ENCODE measurements at places on chromosomes 12 and 14.
A peak's percentile ranks its signal among the peaks of the same experiment; 100 is the strongest.

DNA sequence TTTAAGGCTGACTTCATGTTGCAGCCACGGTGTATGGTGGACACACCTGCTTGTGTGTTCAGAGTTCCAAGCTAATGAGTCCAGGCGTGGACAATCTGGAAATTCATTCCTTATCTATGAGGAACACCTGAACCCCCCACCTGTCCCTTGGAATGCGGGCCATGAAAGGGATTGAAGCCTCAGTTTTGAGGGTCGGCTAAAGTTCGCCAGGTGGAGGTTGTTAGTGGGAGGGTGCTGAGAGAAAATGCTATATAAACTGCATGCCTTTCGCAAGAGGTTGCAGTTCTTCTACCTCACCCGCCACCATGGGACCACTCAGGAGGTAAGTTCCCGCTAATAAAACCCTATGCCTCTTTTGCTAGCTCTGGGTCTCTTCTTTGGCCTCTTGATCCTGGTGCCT, 348.0 kb downstream of the BCL11B start:
- H3K4me3 ChIP-seq, result no peak overlapping the region
- H3K27ac ChIP-seq, result no peak overlapping the region
- no peak for DNase-seq
- H3K4me1 ChIP-seq, result no peaks in the 10 kb centered on the region
- H3K36me3 ChIP-seq, result no peaks in the 10 kb centered on the region

DNA sequence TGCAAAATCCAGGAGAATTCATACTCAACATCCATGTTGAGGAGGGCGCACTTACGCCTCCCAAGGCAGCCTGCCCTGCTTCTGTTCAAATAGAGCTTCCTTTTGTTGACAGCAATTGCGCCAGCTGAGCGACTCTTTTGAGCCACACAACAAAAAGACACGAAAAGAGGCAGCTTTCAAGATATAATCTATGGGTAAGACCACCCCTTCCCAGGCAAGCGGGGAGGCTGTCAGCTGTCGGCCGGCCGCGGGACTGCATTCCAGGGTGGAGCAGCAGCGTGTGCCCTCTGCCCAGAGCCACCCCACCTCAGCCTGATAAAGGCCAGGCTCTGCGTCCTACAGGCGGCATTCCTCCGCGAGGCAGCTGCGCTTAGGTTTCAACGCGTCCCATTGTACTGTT, 15.8 kb upstream of the STAB2 start:
- no peaks in the 10 kb centered on the region for H3K36me3 ChIP-seq
- H3K27ac ChIP-seq, result no peak overlapping the region
- no peak overlapping the region for H3K4me3 ChIP-seq
- H3K27me3 ChIP-seq, result peaks cover 4% of the 10 kb centered on the region
- no peak for DNase-seq

- peak overlapping the region; percentile 16 for H3K4me3 ChIP-seq
- DNase-seq, result no peak
- no peaks in the 10 kb centered on the region for H3K36me3 ChIP-seq
- H3K4me1 ChIP-seq, result no peaks in the 10 kb centered on the region
- H3K27me3 ChIP-seq, result no peaks in the 10 kb centered on the region
These were observed 187.2 kb downstream of the TTC8 start for GRCh38 chr14:89011355-89012281.

DNA sequence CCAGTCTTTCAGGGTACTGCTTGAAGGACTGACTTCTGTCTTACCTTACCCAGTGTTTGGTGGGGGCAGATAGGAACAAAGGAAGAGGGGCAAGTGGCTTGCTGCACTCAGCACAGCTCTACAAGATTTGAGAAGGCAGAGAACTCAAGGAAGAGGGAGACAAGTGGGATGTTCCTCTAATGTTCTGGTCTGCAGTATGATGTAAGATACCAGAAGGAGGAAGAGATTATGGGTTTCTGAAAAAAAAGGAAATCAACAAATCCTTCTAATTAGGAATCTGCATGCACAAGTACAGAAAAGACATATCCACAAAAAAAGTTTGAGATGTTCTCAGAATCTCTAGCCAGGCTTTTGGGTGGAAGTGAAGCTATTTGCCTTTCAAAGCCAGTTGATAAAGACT, 37.1 kb downstream of the USP15 start:
- no peaks in the 10 kb centered on the region for H3K27me3 ChIP-seq
- no peak overlapping the region for H3K4me3 ChIP-seq
- H3K36me3 ChIP-seq, result peaks cover 37% of the 10 kb centered on the region
- H3K4me1 ChIP-seq, result no peaks in the 10 kb centered on the region
- DNase-seq, result no peak

DNA sequence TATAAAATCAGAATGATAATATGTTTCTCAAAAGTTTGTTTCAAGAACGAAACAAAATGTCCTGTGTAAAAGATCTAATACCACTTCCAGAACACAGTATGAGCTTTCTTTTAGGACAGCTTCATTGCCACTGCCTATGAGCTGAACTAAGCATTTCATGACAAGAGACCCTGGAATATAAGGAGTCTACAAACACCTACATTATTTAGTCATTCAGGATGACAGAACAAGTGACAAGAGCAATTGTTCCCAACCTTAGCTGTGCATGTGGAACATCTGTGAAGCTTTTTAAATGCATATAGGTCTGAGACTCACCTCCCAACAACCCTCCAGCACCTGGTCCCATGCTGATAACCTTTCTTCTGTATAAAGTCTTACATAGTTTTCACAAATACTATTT, 103.1 kb upstream of the GARIN6 start:
- H3K4me1 ChIP-seq, result no peaks in the 10 kb centered on the region
- H3K4me3 ChIP-seq, result no peak overlapping the region
- no peaks in the 10 kb centered on the region for H3K27me3 ChIP-seq

DNA sequence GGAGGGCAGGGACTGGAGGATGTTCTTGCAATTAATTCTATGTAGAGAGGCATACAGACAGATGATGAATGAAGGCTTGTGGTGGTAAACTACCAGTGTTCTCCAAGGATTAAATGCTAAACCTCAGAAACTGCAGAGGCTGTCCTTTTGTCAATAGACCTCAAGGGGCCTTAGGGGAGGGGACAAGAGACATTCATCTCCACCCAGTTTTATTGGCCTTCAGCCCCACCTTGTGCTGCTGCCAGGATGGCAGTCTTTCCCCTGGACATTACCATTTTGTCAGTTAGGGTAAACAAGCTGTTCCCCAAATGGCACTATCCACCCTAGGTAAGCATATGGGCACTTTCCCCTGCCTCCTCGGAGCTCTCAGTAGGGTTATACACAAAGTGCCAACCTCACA, 4.9 kb upstream of the SMAGP start:
- no peak overlapping the region for H3K27ac ChIP-seq
- H3K27me3 ChIP-seq, result peaks cover 14% of the 10 kb centered on the region
- H3K4me3 ChIP-seq, result no peak overlapping the region
- H3K4me1 ChIP-seq, result peaks cover 9% of the 10 kb centered on the region
- DNase-seq, result no peak
- peaks cover 3% of the 10 kb centered on the region for H3K36me3 ChIP-seq

- no peaks in the 10 kb centered on the region for H3K36me3 ChIP-seq
- H3K4me1 ChIP-seq, result no peaks in the 10 kb centered on the region
- no peak overlapping the region for H3K4me3 ChIP-seq
- H3K27me3 ChIP-seq, result peaks cover 11% of the 10 kb centered on the region
- no peak for DNase-seq
- no peak overlapping the region for H3K27ac ChIP-seq
These were observed 136.1 kb downstream of the ANO2 start for GRCh38 chr12:5808981-5809380.

DNA sequence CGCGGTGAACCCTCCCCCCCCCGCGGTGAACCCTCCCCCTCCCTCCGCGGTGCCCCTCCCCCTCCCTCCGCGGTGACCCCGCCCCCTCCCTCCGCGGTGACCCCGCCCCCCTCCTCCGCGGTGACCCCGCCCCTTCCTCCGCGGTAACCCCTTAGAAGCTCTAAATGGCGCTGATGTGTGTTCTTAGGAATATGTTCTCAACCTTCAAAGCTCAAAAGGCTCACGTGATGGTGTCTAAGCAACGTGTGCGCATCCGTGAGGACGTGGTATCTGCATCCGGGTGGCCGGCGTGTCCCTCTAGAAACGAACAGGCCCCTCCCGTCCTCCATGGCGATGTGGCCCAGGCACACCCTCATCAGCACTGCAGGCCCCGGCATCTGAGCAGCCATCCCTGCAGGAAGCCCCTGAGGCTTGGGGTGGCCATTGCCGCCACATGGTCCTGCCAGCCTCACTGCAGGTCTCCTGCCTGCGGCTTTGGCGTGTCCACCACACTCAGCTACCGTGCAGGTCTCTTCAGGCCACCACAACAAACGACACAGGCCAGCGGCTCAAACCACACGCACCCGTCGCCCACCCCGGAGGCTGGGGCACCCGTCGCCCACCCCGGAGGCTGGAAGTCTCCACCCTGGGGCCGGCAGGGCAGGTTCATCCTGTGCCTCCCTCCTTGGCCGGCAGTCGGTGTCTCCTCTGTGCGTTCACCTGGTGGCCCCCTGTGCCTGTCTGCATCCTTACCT, 14.5 kb upstream of the FBRSL1 start:
- no peaks in the 10 kb centered on the region for H3K36me3 ChIP-seq
- H3K4me3 ChIP-seq, result no peak overlapping the region
- no peak for DNase-seq
- H3K27ac ChIP-seq, result no peak overlapping the region

GRCh38 chr12:39618701-39619100, 902 bp downstream of the ABCD2 start:
- H3K27me3 ChIP-seq, result no peaks in the 10 kb centered on the region
- no peak overlapping the region for H3K4me3 ChIP-seq
- no peaks in the 10 kb centered on the region for H3K4me1 ChIP-seq
- DNase-seq, result no peak
- H3K36me3 ChIP-seq, result no peaks in the 10 kb centered on the region

DNA sequence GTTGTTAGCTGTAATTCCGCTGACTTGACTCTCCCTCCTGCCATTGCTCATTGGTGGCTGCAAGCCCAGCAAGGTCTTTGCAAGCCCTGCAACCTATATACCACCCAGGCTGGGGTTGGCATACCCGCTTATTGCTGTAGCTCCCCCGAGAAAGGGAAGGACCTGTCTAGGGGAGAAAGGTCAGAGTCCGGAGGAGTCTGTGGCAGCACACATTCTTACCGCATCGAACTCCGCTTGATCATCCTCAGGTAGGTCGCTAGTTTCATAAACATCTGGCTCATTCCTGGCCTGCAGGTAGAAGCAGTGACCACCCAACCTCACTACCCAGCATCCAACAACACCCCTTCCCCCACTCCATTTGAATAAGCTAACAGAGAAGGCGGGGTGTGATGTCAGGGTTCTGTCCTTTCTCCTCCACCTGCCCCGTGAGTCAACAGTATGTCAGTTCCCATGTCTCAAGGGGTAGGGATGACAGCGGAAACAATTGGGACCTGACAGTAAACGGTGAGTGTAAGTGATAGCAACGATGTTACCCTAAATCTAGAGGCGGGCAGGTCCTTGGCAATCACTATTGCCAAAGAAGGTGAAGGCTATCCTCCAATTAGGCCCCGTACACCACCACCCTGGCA, 1.1 kb downstream of the DCTN2 start:
- H3K27me3 ChIP-seq, result peaks cover 30% of the 10 kb centered on the region
- H3K4me3 ChIP-seq, result peak overlapping the region; percentile 93
- peaks cover 48% of the 10 kb centered on the region for H3K4me1 ChIP-seq
- DNase-seq, result no peak
- peaks cover 28% of the 10 kb centered on the region for H3K36me3 ChIP-seq

DNA sequence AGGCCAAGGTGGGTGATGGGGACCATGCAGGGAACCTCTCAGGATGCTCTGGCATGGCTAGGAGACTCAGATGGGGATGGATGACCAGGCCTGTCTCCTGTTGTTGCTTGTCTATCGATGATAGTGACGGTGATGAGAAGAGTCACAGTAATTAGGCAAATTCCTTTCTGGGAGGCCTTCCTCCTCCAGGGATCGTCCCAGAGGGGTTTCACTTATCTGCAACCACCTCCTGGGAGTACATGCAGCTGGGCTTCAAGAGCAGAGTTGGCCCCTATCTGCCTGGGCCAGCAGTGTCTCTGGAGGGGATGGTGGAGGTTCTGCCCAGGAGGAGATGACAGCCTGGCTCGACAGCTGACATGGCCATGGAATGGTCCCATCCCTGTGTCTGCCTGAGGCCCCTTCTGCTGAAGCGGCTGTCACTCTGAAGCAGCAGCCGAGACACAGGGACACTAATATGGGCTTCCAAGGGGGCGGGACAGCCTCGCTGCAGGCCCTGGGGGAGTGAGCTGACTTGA, 27.5 kb upstream of the OAS1 start:
- H3K27me3 ChIP-seq, result peaks cover 76% of the 10 kb centered on the region
- no peaks in the 10 kb centered on the region for H3K4me1 ChIP-seq
- no peak overlapping the region for H3K27ac ChIP-seq
- no peak overlapping the region for H3K4me3 ChIP-seq
- no peaks in the 10 kb centered on the region for H3K36me3 ChIP-seq
- no peak for DNase-seq

DNA sequence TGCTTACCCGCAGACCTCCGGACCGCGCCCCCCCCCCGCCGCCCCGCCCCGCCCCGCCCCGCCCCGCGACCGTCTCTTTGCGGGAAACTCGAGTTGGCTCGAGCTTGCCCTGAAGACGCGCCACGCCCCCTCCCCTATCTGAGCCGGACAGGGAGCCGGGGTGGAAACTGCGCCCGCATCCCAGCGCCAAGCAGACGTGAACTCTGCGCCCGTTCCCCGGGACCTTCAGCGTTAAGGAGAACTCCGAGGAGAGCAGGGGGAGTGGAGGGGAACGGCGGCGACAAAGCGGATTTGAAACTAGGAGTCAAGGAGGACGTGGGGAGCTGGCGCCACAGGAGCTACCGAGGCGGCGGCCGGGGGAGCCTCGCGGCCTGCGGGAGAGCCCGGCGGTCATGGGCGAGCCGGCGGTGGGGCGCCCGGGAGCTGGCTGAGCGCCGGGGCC, at the start of gene KCNK13:
Gene KCNK13, plus strand, starts transcription at position 310 of the 442 bp plus-strand sequence. CDS start 212 bp downstream, outside the sequence.
- DNase-seq, result no peak
- peaks cover 100% of the 10 kb centered on the region for H3K27me3 ChIP-seq
- no peak within 1 kb of the TSS for H3K27ac ChIP-seq

DNA sequence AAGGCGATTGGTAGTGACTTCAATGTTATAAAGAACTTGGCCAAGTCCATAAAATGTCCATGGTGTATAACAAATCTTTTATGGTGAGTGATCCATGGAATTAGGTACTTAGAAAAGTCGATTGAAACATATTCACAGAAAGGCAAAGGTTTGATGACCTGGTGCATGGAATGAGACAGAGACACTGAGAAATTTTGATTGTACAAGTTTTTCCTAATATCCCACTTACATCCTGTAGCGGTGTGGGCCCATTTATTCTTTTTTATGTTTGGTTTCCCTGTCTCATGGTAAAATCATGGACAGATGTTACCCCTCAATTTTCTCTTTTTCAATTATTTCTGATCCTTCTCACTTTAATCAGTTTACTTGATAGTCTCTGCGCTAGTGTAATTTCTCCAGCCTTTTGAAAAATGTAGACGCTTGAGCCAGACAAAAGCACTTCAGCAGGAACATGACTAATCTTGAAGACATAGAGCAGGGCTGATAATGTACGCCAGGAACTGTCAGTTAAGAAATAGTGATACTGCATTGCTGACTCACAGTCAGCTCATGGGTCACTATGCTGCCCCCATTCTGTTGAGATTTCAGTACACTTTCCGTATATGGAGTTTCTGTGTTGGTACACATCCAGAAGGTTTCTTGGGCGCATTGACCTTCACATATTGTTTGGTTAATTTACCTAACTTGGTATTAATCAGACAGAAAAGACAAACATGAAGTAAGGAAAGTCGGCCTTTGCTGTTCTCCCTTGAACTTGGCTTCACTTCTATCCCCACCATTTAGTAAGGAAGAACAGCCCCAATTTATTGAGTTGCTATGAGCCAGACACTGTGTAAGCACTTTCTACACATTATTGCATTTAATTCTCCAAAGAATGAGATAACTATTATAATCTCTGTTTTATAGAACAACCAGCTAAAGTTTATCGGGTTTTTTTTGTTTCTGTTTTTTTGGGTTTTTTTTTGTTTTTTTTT, 841.7 kb downstream of the DIO2 start:
- no peak overlapping the region for H3K4me3 ChIP-seq
- H3K27ac ChIP-seq, result no peak overlapping the region
- H3K36me3 ChIP-seq, result no peaks in the 10 kb centered on the region
- no peaks in the 10 kb centered on the region for H3K27me3 ChIP-seq
- DNase-seq, result no peak
